ENCODE measurements at places on chromosomes 16 and 17.

DNA sequence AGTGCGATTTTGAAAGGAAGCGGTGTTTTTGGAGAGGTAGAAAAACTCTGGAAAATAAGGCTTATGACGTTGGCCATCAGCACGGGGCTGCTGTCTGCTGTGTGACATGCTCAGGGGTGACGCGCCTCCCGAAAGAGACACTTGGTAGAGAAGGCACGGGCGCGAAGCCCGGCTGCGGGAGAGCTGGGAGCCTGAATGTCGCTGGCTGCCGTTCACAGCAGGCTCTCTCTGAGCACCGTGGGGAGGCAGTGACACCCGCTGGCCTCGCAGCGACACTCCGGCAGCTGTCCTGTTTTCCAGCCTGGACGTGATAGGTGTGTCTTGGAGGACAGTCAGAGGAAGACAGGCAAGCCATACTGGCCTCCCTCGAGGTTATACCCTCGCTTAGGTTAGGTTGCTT is 759.1 kb upstream of the RBFOX1 start:
- DNase-seq, result no peak

DNA sequence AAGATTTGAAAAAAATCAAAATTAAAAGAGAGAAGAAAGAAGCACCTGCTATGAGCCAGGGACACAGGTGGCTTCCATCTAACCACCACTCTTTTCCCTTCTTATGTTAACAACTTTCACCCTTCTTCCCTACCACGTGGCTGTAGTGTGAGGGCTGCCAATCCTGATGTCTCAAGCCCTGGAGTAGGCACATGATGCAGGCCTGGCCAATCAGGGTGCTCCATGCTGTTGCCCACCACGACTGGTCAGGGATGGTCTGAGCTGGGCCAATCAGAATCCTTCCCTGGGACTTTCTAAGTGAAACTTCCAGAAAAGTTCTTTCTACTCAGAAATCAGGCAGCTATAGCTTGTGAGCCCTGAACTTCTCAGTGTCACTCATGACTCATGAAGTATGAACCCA is 140.7 kb downstream of the SDK2 start:
- DNase-seq, result no peak

DNA sequence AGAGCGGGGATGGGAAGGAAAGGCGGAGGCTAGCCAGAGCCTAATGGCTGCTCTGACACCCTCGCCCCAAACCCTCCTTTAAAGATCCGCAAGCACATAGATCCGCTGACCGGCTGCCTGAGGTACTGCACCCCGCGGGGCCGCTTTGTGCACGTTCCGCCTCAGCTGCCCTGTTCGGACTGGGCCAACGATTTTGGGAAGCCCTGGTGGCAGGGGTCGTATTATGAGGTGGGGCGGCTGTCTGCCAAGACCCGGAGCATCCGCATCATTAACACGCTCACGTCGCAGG is 663 bp downstream of the CYB5D1 start:
- DNase-seq, result no peak

DNA sequence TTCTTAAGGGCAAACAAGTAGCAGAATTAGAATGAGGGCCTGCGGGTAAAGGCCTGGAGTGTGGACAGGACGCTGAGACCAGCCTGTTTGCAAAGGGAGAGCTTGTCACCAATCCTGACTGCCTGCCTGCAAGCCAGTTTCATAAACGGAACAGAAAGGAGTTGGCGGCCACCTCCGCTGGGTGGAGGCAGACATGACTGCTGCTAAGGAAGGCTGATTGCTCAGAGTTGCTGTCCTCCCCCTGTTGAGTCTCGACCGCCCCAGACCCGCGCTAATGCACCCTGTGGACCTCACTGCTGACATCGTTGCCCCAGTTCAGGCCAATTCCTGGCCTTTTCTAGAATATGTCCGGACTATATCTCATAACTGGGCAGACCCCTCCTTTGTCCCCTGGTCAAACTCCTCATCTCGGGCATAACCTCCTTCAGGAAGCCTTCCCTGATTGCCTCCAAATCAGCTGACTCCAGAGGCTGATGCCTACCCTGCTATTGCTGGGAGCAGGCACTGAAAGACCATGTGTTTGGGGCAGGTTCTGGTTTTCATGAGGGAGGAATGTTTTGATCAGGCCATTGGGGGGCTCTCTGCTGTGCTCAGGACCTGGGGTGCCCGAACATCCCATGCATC is 153.0 kb upstream of the CIBAR2 start:
- no peak for DNase-seq

GRCh38 chr16:30068750-30069610 is 3.4 kb downstream of the ALDOA start:
- no peak for DNase-seq

DNA sequence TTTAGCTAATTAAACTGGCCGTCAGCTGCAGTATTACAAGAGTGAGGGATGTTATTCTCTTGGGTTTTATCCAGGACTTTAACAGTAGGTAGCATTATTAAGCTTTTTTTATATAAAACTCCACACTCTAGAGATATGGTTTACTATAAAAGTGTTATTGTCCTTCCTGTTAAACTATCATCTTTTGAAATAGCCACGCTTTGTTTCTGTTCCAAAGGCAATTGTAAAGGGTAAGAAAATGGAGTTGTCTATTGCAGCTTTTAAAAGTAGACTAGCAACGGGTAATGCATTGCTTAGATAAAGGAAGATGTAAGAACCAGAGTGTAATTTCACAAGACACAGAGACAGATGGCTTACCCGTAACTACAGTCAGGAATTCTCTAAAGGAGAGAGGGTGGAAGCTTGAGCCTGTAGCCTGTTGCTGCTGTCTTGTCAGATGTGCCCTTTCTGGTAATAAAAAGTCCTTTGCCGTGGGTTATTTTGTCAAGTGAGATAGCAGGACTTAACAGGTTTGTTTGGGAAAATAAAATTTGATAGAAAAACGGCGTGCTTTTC is 56.4 kb downstream of the WWOX start:
- DNase-seq, result no peak

DNA sequence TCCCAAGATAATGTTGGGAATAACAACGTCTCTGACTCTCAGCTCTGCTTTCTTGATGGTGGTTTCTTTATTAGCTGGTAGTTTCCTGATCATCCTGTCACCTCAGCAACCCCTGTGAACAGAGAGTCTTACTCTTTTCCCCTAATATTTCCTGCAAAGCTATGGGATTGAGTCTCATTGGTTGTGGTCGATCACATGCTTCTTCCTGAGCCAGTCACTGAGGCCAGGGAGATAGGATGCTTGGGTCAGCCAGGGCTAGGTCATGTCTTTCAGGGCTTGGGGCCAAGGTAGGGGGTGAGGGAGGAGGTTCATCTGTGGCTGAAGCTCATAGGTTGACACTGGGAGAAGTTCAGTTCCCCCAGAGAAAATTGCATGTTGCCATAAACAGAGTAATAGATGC is 114.3 kb downstream of the ABCC1 start:
- DNase-seq, result no peak

GRCh38 chr16:57028086-57028485 is 38.7 kb downstream of the NLRC5 start:
- DNase-seq, result no peak

GRCh38 chr17:5183410-5183793 is 8.3 kb downstream of the ZNF594 start:
- DNase-seq, result no peak

DNA sequence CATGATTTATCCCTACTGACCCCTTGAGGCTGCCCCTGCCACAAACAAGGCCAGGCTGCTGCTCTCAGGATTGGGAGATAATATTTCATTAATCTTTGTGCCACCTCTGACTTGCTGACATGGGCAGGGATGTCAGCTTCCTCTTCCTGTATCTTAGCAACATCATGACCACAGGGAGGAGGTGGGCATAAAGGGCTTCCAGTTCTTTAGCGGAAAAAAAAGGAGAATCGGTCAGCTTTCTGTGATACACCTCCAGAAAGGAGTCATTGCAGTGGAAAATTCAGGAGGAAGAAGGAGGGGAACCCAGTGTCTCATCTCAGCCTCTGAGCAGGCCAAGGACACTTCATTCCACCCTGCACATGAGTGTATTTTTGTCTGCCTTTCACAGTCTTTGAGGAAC is 206.8 kb upstream of the SDK2 start:
- no peak for DNase-seq

DNA sequence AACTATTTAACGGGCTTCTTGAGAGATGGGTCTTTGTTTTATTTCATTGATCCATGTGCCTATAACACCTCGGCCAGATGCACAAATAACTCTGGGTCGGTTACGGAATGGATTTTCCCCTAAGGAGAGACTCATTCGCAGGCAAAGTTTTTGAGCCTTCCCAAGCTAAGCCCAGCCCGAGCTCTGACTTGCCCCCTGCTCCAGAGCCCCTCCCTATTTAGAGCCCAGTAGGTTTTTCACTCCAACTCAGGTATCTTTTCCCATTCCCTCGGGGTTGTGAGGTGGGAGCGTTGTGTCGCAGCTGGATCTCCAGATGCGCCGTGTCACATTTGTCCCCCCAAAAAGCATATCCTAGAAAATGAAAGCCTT is 812 bp upstream of the MYOCD start:
- DNase-seq, result no peak

DNA sequence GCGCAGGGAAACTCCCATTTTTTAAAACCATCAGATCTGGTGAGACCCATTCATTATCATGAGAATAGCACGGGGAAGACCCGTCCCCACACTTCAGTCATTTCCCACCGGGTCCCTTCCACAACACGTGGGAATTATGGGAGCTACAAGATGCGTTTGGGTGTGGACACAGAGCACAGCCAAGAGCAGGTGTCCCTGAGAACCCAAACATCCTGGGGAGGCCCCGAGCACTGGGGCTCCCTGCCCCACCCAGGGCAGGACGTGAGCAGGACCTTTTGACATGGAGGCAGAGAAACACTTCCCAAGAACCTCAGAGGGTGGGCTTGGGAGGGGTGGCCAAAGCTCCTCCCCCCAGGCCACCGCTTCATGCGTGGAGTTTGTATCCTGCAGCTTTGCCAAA is 89.9 kb upstream of the DNAH17 start:
- DNase-seq, result no peak

- no peak for DNase-seq
Measured at GRCh38 chr16:21698169-21699032, 34.6 kb downstream of the OTOA start.
